ENCODE measurements at places on chromosomes 4 and X.

GRCh38 chr4:159390648-159391047 is 287.8 kb downstream of the RAPGEF2 start:
- no peak for DNase-seq

DNA sequence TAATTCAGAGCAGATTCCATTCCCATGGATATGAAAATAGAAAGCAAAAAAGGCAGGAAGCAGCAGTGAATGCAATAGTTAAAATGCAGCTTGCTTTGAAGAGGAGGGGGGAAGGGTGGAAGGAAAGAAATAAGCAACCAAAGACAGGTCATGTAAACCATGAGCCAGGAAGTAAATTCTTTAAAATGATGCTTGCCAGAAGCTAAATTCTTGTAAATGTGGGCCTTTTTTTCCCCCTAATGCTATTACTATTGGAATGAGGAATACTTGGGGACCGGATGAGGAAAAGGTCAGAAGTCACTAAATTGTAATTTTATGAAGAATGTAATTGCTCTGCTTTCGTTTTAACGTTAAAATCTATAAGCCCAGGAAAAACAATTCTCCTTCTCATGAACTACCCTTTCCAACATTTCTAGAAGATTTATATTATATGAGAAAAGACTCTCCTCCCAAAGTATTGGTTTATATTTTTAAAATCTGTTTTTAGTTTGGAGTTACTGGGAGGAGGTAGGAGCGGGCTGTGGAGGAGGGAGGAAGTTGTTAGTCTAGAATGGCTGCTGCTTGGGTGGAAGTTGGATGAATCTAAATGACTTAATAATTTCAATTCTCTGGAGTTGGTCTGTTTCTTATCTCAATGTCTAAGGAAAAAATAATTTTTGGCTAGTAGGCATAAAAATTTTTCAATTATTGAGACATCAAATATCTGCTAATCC is 77.6 kb upstream of the PCDH18 start:
- no peak for DNase-seq

- DNase-seq, result no peak
Observed at GRCh38 chrX:135520022-135520552, 373 bp upstream of the INTS6L start.

DNA sequence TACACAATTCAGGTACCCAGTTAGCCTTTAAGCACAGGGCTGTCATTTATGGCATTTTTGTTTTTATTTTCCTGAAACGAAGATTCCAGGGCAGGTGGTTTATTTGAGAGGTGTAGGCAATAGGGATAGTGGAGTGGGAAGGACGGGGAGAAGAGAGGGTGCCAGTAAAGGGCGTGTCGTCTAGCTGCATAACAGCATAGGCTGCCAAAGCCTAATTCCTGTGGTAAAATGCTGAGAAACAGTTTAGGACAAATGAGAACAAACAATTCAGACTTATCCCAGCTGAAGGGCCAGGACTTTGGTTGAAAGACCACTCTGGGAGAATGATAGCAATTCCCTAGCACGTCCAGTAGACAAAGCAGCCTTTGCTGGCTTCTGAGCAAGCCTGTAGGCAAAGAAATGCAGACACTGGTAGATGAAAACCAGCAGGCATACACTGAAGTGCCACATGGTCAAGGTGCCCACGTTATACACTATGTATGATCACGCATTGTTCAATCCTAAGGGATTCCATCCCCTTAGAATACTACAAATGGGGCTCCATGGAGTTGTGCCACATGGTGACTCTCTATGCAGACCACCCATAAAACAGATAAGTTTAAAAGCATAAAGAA is 70.6 kb downstream of the PKD2 start:
- no peak for DNase-seq

DNA sequence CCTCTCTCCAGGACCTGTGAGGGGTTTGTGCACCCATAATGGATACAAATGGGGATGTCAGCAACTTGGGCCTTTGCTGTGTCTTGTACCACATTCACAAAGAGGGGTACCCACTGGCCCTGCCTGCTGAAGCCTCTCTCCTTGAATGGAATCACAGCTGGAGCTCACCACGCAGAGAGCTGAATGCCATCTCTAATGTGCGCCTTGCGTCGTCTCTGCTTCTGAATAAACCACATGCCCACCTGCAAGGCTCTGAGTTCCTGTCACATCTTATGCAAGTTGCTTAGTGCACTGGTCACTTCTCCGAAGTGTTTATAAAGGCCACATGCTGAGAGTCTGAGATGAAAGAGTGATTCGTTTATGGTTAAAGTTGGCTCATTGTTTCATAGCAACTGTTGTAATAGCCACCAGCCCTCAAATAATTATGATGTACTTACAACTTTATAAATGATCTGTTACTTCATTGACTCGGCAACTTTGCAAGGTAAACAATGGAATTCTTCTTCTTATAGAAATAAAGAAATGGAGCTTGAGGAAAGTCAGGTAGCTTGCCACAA is 6.2 kb upstream of the PUDP start:
- DNase-seq, result no peak

GRCh38 chrX:140167551-140167950 is 202.2 kb upstream of the CXorf66 start:
- DNase-seq, result no peak

DNA sequence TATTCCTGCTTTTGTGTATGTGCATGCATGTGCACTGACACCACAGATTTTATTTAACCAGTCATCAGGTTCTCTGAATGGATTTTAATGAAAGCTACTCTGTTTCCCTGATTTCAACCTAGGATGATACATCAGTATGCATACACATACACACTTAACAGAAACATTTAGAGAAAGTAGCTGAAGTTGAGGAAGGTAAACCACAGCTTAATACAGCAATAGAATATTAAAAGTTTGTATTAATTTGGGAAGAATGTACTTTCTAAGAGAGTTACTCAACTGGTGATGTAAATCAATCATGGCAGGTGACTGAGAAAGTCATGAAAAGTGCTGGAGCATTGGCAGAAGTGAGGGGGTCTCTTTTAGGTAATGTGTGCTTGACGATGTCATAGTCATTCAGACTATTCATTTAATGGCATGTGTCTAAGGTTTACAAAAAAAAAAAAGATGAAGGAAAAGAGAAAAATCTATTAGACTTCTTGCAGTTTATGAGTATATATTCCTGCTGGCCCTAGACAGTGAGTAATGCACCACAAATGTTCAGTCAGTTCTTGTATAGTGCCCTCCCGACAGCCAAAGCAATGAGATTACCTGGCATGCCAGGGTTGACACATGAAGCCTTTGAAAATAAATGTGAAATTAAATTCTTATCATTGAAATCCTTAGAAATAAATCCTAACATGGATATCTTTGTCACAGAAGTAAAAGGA is 187.6 kb downstream of the RAPGEF2 start:
- DNase-seq, result no peak

DNA sequence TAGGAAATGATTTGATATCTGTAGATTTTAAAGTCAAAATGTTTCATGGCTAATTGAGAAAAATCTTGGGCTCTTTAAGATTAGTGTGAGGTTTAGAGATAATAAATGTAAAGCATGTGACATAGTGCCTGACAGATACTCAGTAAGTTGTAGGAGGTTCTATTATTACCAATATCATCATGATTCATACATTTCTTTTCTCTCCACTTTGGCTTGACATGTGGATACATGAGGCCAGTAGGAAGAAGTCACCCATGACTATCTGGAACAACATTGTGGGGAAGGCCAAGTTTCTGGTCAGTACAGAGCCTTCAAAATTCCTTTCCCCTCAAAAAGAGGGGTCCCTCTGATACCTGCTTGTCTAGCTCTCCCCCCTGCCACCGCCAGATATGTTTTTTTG is 91.2 kb upstream of the SORBS2 start:
- DNase-seq, result no peak

All from Karpas-422 (cell line).